Activated CD8-positive, alpha-beta memory T cell treated with anti-CD3 and anti-CD28 coated beads, Interleukin-2, amount 10 ng/mL, durations not matched to agents 7 days and 5 days (primary cell): ENCODE measurements at places on chromosomes 13 and 19.

DNA sequence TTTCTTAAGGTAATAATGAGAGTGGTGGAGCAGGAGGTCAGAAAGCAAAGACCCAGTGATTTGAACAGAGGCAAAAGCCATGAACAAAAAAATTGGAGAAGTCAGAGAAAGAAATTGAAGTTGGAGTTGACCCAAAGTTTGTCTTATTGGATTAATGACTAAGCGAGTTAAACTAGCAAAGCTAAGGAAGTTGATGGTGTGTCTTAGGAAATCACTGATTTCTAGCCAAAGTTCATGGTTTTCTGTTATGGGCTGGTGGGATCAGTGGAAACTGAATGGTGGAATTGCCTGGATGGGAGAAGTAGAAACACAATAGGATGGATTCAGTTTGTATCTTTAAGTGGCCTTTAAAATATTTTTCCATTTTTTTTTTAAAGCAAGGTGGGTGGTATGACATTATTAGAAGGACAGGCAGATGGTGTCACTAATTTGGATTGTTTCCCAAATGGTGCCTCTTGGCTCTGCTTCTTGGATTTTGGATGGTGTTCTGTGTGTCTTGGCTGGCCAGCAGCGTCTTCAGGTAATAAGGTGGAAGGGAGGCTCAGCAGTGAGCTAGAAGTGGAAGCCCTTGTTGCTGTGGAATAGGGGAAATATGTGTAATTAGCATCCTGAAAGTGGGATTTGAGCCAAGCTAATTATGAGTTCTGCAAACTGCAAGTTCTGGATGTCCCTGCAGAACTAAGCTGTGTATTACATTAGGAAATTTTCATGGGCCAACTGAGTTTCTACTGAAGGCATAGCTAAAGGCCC, 302.9 kb downstream of the LMO7 start:
- no peak overlapping the region for H3K27ac ChIP-seq
- no peaks in the 10 kb centered on the region for H3K27me3 ChIP-seq
- H3K4me3 ChIP-seq, result no peak overlapping the region
- no peaks in the 10 kb centered on the region for H3K4me1 ChIP-seq
- DNase-seq, result no peak
- no peaks in the 10 kb centered on the region for H3K36me3 ChIP-seq

DNA sequence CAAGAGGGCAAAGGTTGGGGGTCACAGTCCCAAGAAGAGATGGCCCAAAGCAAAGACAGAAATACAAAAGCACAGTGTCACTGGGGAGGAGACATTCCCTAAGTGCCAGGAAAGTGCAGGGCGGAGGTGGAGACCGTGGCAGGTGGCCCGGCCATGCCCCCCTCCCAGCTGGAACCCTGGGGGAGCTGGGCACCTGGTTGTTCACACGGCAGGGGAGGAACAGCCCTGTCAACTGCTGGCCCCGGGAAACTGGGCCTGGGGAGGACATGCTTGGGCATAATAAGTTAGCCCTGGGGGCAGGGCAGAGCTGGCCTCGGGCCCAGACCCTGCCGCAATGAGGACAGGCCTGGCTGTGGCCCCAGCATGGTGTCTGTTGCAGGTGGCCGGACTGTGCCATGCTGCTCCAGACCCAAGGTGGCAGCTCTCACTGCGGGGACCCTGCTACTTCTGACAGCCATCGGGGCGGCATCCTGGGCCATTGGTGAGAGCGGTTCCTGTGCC, 7.4 kb downstream of the HPN start:
- peaks cover 6% of the 10 kb centered on the region for H3K4me1 ChIP-seq
- H3K4me3 ChIP-seq, result no peak overlapping the region
- no peak for DNase-seq

GRCh38 chr19:44540736-44541135, 11.3 kb upstream of the CEACAM20 start:
- no peak overlapping the region for H3K27ac ChIP-seq
- H3K4me1 ChIP-seq, result no peaks in the 10 kb centered on the region
- H3K4me3 ChIP-seq, result no peak overlapping the region
- no peaks in the 10 kb centered on the region for H3K36me3 ChIP-seq

DNA sequence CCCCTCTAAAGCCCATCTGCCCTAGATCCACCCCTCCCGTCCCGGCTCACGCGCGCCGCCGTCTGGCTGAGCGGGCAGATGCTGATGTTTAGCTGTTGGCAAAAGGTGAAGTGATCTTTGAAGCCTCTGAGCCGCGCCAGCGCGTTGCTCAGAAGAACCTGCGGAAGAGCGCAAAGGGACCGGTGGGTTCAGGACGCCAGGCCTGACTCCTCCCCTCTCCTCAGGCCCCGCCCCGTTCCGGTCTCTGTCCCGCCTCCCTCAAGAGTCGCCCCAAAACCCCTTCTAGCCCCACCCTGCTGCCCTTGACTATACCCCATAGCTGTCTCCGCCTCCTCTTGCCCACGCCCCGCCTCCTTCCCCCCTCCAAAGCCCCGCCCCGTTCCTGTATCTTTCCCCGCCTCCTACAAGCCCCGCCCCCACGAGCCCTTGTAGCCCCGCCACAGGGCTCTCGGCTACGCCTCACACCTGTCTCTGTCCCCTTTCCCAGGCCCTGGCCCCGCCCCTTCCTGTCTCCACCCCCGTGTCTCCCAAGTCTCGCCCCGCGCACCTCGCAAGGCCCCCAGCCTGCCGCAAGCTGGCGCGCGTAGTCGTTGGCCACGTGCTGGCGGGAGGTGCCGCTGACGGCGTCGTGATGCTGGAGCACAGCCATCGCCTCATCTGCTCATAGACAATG, 9.5 kb downstream of the MAN2B1 start:
- no peak for DNase-seq
- H3K27me3 ChIP-seq, result no peaks in the 10 kb centered on the region
- H3K36me3 ChIP-seq, result peaks cover 45% of the 10 kb centered on the region
